Large intestine (tissue), 12 donors: ENCODE measurements at places on chromosomes 16 and 17.

DNA sequence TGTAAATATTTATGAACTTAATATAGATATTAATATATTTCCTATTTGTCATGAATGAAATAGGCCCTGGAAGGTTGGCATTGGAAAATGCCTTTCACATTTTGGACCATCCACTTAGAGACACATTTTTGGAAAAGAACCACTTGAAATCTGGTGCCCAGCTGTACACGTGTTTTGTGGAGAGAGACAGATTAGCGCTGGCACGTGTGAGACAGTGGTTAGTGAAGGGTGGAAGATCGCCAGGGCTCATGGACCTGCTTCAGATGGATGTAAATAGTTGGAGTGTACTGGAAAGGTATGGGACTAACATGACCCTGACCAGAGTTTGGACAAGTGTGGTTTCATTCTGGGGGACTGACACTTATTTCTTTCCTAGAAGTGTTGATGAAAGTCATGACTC lies 222.9 kb downstream of the PRKCA start:
- DNase-seq = no peak

- no peak for DNase-seq
Measured at GRCh38 chr17:57319806-57320205, 63.5 kb downstream of the MSI2 start.

GRCh38 chr17:7478276-7479212 lies 887 bp downstream of the ZBTB4 start:
- DNase-seq = peak; percentile 54

GRCh38 chr17:61562287-61562686 lies 28.7 kb downstream of the NACA2 start:
- DNase-seq = no peak

GRCh38 chr16:75244225-75244809 lies 7.1 kb downstream of the BCAR1 start:
- peak; percentile 53 for DNase-seq

GRCh38 chr16:964356-965035 lies 6.3 kb downstream of the LMF1 start:
- DNase-seq = no peak

GRCh38 chr16:48384520-48385252 lies 527 bp downstream of the SIAH1 start:
- no peak for DNase-seq

DNA sequence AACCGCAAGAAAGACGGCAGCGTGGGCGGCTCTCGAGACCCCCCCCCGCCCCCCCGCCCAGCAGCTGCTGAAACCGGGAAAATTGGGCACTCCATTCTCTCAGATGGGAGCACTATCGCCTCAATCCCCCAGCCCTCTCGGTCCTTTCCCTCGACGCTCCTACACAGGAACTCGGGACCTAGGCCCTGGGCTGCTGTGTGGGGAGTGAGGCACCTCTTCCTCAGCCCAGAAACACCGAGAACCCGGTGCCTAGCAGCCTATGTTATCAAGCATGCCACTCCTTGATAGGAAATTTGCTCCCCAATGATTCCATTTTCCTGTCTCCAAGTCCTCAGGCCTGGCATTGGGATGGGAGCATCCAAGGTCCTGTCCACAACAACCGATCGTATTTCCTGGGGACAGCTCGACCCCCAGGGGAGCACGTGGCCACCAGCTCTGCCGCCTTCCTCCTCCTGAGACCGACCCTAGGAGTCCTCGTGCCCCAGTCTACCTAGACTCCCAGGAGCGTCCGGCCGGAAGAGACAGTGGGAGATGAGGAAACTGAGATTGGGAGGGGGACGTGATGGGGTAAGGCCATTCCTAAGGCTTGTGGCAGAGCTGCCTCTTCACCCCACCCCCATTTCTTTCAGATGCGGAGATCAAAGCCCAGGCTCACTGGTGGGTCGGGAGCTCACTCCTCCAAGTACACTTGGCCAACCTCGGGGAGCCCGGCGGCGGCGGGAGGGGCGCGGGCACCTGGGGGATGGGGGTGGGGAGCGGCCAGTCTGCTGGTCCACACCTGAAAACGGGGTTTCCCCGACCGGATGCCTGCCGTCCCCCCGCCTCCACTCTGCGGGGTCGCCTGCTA lies 17.5 kb upstream of the CBX8 start:
- DNase-seq = no peak

DNA sequence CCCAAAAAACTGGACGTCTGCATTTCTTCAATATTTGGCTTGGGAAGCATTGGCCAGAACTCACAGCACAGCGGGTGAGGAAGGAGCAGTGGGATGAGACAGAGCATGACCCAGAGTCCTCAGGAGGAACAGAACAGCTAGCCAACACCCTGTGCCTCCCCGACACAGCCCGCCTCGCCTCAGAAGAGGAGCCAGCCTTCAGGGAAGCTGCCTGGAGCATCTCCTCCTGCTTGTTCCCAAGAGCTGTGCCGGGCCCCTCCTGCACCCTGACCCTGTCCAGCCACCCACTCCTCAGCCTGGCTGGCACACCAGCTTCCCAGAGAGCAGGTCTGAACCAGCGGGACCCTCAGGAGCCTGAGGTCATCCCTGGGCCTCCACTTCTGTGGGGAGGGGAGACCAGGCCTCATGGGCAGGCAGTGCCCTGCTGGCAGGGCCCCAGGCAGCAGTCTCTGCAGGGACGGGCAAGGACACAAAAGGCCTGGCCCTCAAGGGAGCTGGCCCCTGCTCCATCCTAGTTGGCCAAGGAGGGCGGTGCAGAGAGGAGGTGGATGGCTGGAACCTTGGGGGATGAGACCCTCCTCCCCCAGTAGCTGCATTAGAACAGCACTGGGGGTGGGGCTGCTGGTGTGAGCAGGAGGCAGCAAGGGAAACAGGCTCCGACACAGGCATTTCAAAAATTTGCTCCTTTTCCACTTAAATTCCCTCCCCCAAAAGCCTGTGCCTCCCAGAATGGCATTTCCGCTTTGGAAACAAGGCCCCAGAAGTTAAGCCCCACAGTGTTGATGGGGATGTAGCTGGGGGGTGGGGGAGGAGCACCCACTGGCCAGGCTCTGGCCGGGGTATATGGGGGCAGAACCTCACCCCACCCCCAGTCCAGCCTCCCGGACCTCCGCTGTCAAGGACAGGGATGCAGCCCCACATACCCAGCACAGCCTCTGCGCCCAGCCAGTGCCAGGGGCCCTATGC lies 1.8 kb upstream of the BCAR1 start:
- no peak for DNase-seq

- DNase-seq = no peak
Measured at GRCh38 chr16:63385714-63386432, 1349.6 kb upstream of the CDH8 start.

DNA sequence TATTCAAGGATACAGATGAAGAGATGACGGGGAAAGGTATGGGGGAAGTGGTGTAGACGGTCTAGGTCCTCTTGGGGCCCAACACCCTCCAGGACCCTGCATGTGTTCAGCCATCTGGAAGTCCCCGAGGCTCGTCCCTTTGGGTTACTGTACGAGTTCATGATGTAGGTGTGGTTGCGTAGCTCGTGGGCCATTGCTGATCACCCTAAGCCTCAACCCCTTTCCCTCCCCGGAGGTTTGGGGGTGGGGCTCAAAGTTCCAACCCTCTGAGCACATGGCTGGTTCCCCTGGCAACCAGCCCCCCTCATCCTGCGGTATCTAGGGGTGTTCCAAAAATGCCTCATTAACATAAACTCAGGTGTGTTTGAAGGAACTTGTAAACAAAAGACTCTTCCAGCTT lies 98.8 kb upstream of the METRNL start:
- DNase-seq = no peak

- DNase-seq = no peak
Measured at GRCh38 chr17:4249452-4250029, 14.2 kb downstream of the ANKFY1 start.

DNA sequence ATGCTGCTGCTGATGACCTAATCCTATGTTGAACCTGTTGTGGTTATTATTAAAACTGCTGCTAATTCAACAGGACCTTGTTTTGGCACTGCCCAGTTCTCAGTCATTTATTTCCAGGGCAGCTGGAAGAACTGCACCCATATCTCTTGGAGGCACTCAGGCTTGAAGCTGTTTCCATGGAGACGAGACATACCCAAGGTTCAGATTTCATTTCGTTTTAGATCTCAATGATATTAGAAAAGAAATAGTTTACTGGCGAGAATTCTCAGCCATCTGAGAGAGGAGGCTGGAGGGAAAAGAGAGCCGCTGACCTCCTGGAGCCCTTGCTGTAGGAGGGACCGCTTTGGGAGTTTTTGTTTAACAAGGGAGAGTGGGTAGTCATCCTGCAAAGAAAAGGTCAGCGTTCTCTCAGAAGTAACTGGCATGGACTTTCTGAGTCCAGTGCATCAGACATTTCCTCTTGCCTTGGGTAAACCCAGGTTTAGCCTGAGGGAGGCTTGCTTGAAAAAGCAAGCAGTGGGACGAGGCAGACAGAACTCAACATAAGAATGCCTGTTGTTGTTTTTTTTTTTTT lies 75.4 kb downstream of the YPEL2 start:
- DNase-seq = peak; percentile 56

- DNase-seq = no peak
Measured at GRCh38 chr16:180101-180675, at the start of gene HBQ1. HBQ1 (plus strand) TSS chr16:180459; CDS start chr16:180487, 28 bp downstream.

- no peak for DNase-seq
Measured at GRCh38 chr16:31127182-31127581, 8.3 kb downstream of the PRSS8 start.

- DNase-seq = no peak
Measured at GRCh38 chr16:56373003-56373402, 52.3 kb downstream of the AMFR start.
